ENCODE measurements at places on chromosomes 2 and 18.

DNA sequence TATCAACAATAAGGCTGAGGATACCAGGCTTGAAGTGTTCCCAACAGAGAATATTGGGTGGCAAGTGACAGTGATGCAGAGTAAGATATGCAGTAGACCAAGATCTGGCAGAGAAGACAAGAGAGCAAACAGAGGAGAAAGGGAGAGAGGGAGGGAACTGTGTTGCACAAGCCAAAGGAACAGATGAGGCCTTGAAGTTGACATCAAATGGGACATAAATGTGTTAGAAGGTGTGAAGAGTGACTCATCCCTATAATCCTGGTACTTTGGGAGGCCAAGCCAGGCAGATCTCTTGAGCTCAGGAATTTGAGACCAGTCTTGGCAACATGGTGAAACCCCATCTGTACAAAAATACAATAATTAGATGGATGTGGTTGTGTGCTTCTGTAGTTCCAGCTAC, 342.9 kb downstream of the PARD3B start:
- no peak for DNase-seq

GRCh38 chr2:136023416-136023815, 38.0 kb upstream of the DARS1 start:
- DNase-seq = no peak

- DNase-seq = no peak
These were observed 807.3 kb downstream of the NR4A2 start for GRCh38 chr2:155525199-155525598.

DNA sequence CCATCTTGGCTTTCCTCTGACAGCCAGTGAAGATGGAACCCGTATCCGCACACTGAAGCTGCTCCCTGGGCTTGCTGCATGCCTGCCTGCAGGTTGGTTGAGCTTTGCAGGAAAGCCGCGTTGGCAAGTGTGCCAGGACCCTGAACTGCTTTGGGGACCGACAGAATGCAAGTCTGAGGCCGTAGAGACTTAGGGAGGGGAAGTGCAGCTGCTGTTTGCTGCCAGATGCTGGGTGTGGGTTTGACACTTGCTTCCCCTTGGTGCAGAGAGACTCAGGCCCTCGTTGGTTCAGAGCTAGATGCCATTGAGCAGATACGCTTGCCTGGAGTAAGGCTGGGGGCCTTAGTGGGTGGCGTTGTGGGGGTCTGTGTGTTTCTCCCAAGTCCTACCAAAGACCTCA, 13.1 kb upstream of the PHLPP1 start:
- DNase-seq = no peak

GRCh38 chr2:126653109-126653508, 2.8 kb upstream of the GYPC start:
- peak; percentile 33 for DNase-seq

DNA sequence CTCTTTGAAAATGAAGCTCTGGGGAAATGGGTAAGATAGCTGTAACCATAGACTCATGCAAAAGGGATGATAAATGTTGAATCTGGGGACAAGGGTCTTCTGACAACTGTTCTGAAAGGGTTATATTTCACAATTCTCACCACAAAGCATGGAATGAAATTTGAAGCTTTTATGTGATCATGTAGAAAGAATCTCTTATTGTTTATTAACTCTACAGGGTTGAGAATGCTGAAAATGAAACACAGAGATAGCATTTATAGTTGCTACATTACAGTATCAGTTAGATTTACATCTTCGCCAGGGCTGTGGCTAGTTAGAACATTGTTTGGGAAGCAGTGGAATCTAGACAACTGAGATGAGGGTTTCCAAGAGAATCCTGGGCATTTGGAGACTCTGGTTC, 97.4 kb upstream of the LHCGR start:
- DNase-seq = no peak
